ENCODE measurements at places on chromosomes 3 and 15.
A peak's percentile ranks its signal among the peaks of the same experiment; 100 is the strongest.

GRCh38 chr3:153144779-153145178 is 17.2 kb upstream of the RAP2B start:
- DNase-seq, result no peak

DNA sequence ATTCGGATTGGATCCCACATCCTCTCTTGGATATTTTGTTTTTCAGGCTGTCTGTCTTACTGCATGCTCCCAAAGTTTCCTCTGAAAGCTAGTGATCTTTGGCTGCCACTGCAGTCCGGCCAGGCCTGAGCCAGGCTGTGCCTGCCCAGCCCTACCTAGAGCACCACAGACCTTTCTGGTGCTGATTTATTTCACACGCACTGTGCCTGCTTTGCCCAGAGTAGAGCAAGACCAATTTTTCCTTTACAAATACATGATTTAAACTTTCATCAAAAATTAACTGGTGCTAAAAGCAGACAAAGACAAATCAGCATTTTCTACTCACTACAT is 28.0 kb upstream of the NDUFB4 start:
- no peak for DNase-seq

GRCh38 chr3:41960826-41961750 is 815 bp downstream of the ULK4 start:
- DNase-seq, result peak; percentile 64

DNA sequence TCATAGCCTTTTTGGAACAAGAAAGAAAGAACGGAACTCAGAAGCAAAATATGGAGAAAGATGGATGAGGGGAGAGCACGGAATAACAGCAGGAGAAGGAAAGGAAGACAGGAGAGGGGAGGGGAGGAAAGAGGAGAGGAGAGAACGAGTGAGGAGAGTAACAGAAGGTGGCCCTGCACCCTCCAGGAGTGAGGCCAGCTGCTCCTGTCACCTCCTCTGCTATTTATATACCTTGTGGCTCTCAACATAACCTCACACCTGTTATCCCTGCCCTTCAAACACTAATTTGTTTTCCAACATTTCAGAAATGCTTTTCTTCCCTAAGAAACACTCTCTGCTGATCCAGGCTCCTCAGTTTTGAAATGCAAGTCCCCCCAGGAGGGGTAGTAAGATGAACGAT is 53.4 kb upstream of the ATP2B2 start:
- DNase-seq, result no peak

DNA sequence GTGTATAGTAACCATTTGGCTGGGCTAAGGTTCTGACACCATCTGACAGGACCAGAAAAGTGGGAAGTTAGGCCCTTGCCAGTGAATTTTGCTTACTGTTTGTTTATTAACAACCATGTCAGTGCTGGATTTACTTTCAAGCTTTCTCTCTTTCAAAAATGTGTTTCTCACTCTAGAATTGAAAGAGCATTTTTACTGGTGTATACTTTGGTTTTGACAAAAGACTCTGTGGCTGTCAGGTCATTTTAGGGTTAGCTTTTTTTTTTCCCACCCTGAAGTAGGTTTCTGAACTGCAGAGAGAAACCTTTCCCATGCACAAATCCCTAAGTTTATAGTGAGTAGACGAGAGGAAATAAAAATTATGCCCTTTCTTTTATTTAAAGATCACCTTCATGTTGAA is 230.0 kb upstream of the TBC1D5 start:
- DNase-seq, result no peak

All from MM.1S (cell line).